NCI-H1092 treated with DMSO at 0.1 percent for 48 hours (cell line): ENCODE measurements at places on chromosomes 3 and 15.

- DNase-seq = no peak
Observed at GRCh38 chr3:49901366-49902339, 2.0 kb downstream of the MST1R start.

GRCh38 chr15:45023659-45024225, 747 bp downstream of the SORD start:
- DNase-seq = no peak

- DNase-seq = no peak
Observed at GRCh38 chr3:110758208-110758607, 313.4 kb upstream of the NECTIN3 start.

GRCh38 chr3:45872569-45872968, 13.8 kb upstream of the CCR9 start:
- DNase-seq = no peak

DNA sequence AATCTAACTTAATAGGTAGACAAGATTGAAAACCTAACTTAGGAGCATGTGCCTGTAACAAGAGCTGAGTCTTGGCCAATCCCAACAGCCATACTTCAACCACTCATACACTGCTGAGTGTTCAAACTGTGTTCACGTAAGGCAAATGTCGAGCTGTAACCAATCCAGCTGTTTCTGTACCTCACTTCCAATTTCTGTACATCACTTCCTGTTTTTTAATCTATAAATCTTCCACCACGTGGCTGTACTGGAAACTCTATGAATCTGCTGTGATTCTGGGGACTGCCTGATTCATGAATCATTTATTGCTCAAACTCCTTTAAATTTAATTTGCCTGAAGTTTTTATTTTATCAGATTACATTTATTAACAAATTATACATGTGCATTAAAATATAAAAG, 44.6 kb upstream of the NEDD4 start:
- DNase-seq = no peak

GRCh38 chr3:178386880-178387279, 149.4 kb upstream of the KCNMB2 start:
- DNase-seq = no peak

GRCh38 chr3:139745831-139746230, 68.1 kb upstream of the NMNAT3 start:
- no peak for DNase-seq

DNA sequence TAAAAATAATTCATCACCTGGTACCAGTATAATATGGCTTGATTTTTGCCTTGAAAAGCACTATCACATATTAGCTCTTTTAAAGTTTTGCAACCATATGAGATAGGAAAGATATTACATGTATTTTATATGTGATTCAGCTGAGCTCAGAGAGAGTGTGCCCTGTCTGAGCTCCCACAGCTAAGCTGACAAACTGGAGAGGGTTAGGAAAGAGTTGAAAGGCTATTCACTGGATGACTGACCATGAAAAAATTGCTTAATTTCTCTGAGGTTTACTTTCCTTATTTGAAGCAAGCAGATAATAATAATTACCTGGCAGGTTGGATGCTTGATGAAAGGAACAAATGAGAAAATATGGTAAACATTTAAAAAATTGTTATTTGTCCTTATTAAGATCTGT, 97.4 kb upstream of the CCDC80 start:
- DNase-seq = no peak

DNA sequence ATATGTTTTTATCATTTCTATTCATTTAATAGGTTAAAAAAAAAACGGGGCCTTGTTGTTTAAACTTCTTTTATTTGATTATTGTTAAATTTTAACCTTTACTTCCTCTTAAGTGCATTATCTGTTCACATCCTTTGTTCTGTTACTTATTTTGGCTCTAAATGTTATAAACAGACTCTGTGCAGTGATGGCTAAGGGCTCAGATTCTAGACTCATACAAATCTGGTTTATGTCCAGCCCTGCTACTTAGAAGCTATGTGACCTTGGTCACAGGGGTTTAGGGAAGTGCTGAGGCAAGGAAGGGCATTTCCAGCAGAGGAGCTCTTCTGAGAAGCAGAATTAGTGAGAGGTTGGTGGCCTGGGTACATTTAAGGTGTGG, 55.3 kb upstream of the VILL start:
- no peak for DNase-seq

- no peak for DNase-seq
Observed at GRCh38 chr3:10949197-10949596, 43.4 kb upstream of the SLC6A1 start.

DNA sequence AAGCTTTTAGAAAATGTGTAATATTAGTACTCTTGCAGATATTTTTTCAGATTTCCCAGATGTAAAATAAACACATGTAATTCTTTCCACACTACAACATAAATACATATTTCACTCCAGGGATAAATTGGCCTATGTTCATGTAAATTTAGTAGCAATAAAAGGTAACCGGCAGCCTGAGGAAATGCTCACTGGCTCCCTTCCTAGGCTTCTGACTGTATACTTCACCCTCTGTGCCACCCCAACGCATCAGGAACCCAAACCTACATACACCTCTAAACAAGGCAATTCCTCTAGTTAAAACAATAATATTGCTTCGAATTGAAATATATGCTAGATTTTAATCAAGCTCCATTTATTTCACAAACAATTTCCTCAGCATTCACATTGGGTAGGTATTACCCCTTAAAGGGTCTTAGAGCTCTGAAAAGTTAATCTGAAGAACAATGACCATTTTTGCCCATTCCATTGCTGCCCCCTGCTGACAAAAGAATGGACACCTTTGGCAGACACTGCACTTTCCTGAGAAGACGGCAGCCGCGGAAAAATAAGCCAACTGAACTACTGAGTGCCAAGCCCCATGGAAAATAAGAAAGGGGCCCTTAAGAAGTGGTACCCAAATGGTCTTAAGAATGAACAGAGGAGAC, 212.5 kb downstream of the OSBPL10 start:
- peak; percentile 53 for DNase-seq

DNA sequence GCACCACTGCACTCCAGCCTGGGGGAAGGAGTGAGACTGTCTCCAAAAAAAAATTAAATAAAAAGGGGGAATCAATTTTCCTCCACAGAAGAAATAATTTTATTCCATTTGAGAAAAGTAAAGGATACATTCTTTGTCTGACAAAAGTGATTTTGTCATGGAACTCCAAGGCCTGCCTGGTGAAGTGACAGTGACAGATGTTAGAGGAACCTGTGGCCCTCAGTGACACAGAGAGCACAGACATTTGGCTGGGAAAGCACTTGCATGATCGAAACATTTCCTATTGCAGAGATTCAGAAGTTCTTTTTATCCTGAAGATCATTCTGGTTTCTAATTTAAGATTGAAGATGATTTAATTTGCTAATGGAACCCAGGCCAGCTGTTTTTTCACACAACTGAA, 5.9 kb downstream of the LYSMD4 start:
- DNase-seq = no peak

DNA sequence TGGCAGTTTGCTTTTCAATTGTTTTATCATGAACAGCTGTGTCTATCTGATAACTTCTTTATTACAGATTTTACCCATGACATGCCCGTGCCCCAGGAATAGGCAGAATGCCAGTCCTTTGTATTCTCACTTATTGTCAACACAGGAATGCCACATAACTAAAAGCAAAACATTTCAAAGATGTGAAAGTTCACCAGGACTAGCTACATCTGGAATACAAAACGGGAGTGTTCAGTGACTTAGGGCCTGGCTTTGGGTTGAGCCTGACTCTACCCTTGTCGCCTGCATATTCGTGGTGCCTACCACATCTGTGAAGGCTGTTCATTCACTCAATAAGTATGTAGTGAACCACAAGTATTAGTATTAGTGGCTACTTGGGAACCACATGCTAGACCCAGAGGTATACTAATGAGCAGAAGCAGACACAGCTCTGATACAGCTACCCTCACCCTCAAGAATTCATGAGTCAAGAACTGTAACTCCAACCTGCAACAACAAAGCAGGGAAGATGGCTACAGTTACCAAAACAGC, 2.9 kb downstream of the TNFSF10 start:
- DNase-seq = no peak

- no peak for DNase-seq
Observed at GRCh38 chr15:90683371-90683770, 33.8 kb upstream of the BLM start.

- DNase-seq = peak; percentile 84
Observed at GRCh38 chr15:74222240-74223119, 13.6 kb upstream of the CCDC33 start.

DNA sequence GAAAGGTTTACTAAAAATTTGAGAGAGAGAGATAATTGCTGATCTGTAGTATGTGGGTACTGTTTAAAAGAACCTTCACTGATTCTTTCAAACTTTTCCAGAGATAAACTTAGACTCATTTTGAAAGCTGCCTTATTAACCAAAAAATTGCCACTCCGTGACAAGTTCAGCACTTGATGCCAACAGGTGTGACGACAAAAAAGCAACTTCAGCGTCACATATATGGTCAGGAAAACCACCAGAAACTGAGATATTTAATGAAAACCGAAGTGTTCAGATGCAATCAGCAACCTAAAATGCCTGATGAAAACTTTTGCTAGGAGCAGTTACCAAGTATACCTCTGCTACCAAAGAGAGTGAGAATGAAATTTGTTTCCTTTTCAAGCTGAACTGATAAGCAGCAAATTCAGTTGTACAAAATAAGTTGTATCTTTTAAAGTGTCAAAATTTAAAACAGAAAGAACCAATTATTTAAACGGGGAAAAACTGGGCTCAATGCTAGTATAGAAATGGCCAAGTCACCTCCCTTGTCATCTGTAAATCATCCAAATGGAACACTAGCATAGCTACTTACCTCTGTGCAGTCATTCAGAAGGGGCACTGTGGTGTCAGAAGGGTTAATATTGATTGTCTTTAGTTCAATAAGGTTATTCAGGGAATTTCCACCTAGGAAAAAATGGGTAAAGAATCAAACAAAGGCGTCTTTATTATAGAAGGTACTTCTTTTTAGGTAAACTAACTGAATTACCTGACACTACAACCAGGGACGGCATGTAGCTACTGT, 91.5 kb upstream of the OCA2 start:
- no peak for DNase-seq

DNA sequence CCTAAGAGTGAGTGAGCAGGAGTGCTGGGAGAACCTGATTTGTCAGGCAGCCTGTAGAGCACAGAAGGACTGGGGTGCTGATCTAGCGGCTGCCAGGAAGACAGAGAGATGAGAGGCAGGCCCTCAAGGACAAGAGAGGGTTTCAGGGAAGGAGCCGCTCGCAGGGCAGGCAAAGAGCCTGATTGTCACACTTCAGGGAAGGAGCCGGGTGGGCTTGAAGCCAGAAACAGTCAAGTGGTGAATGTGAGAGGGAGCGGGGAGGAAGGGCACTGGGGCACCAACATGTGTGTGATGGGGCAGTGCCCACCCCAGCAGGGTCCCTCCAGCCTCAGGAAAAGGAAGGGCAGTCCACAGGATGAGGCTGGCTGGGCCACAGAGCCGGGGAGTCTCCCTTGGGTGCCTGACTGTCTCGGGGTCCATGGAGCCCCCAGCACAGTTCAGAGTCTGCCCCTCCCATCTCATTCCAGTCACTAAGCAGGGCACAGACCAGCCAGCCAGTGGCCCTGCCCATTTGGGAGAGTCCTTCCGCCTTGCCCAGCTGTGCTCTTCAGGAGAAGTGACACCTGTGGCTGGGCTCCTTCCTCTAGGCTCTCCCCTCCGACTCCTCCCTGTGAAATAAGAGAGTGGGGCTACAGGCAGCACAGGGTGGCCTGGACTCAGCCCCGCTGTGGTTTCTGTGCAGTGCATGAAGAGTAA, 148.6 kb downstream of the RAB11A start:
- no peak for DNase-seq

DNA sequence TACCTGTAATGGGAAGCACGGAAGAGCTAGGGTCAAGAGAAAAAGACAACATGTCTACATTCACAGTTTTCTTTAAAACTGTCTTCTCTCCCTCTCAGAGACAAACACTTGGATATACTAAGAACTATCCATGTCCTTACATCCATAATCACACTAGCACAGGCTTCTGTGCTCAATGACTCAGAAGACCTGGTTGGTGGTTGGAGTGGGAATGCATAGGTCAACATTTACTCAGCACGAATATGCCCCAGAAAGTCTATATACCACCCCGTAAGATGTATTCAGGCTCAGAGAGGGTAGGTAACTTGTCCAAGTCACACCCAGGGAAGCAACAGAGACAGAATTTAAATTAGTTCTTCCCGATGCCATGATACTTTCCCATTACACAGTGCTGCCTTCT, 891.1 kb downstream of the TUSC7 start:
- DNase-seq = no peak

DNA sequence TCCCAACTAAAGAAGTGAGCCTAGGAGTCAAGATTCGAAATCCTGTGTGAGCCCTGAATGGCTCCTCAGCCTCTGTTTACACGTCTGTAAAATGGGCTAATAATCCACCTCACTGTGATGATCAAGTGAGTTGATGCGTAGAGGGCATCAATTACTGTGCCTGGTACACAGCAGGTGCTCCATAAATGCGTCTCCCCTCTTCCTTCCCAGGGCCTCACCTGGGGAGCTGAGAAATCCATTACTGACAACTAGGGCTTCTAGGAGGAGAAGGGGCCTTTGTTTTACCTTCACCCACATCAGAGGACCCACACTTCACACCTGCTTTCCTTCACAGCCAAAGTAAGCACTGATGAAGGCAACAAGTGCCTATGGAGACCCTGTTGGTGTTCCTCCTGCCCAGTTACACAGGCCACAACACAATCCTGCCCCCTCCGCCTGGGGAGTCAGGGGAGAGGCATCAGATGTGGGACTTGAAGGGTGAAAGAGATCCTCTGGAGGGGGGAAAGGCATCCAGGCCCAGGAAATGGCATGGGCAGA, 1.4 kb downstream of the CIB2 start:
- no peak for DNase-seq

- DNase-seq = no peak
Observed at GRCh38 chr3:136351905-136352304, 101.8 kb downstream of the PCCB start.

- DNase-seq = no peak
Observed at GRCh38 chr3:191260431-191261303, 61.6 kb downstream of the OSTN start.

- DNase-seq = no peak
Observed at GRCh38 chr3:174060431-174060830, 662.9 kb downstream of the NLGN1 start.

- DNase-seq = no peak
Observed at GRCh38 chr3:13420831-13421765, 976 bp upstream of the NUP210 start.

GRCh38 chr3:111859061-111859973, at the start of gene PHLDB2:
Gene PHLDB2, plus strand, starts transcription at chr3:111859265. Its CDS starts 24,813 bp downstream, at chr3:111884078.
- DNase-seq = peak; percentile 49

- DNase-seq = no peak
Observed at GRCh38 chr15:76161153-76162035, 101.6 kb downstream of the TMEM266 start.

- no peak for DNase-seq
Observed at GRCh38 chr3:31252216-31253185, 280.2 kb upstream of the STT3B start.

- DNase-seq = no peak
Observed at GRCh38 chr3:194906970-194907629, 221.4 kb downstream of the FAM43A start.

- DNase-seq = no peak
Observed at GRCh38 chr3:110246796-110247376, 824.7 kb upstream of the NECTIN3 start.
